Neural progenitor cell (in vitro differentiated cells): ENCODE measurements at places on chromosomes 5 and 9. TPM values are rescaled to one million over a fixed set of nuclear protein-coding genes. Genes with fewer than 3 reads are reported as not detected.

- no peak for DNase-seq
Observed at GRCh38 chr5:106640511-106640910, 1030.2 kb downstream of the EFNA5 start.

GRCh38 chr9:98081477-98082219, 25.1 kb downstream of the NANS start:
- no peak for DNase-seq

DNA sequence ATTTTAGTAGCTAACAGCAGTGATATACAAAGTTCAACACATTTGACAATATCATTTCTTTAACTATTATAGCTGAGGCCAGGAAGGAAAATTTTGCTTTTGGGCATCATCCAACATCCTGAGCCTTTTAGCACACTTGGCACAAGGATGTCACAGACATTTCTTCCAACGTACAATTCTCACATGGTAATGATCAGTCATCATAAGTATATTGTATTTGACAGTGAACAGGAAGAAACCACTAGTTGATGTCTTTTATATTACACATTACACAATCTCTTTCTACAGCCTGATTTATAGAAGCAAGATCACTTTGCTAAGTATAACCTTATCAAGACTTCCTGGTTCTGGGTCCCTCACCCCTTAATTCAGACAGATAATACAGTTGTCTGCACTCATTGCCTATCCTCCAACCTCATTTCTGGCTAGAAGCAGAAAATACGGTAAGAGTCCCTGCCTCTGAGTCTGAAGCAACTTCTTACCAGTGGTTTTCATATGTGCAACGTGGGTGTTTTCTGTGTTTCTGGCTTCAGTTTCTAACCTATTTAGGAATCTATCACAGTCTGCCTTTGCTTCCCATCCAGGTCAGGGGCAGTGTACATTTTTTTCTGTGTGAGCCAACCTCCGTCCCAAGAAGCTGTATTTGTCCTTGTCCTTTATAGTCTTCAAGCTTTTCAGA, 167.8 kb downstream of the PAM start:
- DNase-seq = no peak

Gene ZNF367
- total RNA-seq = 14.6 and 18.0 TPM in 2 replicates

GRCh38 chr5:137619191-137619870, 116.6 kb downstream of the KLHL3 start:
- DNase-seq = no peak

DNA sequence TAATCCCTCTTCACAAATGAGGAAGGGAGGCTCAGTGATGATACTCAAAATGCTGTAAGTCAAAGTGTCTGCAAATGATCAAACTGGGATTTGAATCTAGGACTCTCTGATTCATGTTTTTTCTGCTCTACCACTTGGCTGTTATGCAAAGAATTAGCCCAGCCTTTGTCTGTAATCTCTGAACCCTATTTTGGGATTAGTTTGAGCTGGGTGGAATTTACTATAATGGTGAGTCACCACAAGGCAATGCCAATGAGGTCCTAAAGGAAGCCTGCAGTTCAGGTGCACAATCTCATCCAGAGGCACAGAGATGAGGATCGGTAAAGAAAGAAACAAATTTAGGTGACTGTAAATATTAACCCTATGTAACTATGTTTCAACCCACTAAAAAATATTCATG, 29.2 kb downstream of the RFK start:
- peak; percentile 32 for DNase-seq

Gene LHX6
- total RNA-seq = 0.93 TPM in 1 of 2 replicates, not detected in the other

GRCh38 chr9:8762479-8763085, 963.0 kb upstream of the DMAC1 start:
- peak; percentile 36 for DNase-seq

- no peak for DNase-seq
Observed at GRCh38 chr5:150058480-150059126, 27.8 kb downstream of the CSF1R start.

DNA sequence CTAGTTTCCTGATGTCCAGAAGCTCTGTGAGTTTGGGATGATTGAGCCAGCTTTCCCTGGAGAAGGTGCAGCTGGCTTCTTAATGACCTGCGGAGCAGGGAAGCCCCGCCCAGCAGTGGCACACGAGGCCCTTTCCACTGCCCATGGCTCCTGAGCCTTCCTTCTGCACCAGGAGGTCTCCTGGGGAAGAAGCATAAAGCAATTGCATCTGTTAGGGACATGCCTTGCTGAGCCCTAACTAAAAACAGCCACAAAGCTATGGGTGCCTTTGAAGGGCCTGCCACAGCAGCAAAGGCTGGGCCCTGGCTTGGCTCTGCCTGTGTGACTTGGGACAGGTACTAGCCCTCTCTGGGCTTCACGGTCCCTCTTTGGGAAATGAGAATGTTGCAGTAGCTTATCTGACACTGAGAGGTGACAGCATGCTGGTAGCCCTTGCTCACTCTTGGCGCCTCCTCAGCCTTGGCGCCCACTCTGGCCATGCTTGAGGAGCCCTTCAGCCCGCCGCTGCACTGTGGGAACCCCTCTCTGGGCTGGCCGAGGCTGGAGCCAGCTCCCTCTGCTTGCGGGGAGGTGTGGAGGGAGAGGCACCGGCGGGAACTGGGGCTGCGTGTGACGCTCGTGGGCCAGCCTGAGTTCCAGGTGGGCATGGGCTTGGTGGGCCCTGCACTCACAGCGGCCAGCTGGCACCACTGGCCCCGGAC, 218.4 kb downstream of the FSTL4 start:
- DNase-seq = no peak

DNA sequence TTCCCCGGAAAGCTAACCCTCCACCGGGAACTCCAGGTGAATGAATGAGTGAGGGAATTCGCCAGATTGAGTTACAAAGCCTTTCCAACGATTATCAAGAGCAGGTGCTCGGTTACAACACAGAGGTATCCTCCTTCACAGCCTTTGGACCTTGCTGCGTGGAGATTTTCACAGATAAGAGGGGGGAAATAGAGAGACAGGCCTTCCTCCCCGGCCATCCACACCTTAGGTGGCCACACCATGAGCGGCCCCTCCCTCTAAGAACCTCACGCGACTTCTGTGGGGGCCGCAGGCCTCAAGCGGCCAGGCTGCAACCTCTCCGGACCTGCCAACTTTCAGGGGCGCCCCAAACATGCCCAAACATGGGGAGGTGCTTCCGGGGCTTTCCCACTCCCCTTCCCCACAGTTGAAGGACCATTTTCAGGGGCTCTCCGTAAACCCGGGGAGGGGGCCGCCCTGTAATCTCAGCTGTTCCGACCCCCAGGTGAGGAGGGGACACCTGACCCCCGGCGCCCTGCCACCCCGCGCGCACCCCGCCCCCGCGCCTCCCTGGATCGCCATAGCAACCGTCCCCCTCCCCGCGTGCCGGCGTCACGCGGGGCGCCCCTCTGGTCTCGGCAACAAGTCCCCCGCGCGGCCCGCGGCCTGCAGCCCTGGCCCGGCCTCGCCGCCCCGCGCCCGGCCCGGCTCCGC, 603 bp downstream of the DENND1A start:
- peak; percentile 35 for DNase-seq

DNA sequence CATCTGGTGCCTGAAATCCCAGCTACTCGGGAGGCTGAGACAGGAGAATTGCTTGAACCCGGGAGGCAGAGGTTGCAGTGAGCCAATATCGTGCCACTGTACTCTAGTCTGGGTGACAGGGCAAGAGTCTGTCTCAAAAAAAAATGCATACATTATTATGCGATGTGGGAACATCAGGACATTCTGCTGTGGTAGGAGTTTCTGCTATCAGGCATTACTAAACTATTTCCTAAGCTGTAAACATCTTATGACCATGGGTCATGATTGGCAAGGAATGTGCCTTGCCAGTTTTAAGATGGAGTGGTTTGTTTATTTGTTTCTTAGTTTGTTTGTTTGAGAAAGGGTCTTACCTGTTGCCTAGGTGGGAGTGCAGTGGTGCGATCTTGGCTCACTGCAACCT, 45.1 kb upstream of the FAM120A start:
- no peak for DNase-seq

DNA sequence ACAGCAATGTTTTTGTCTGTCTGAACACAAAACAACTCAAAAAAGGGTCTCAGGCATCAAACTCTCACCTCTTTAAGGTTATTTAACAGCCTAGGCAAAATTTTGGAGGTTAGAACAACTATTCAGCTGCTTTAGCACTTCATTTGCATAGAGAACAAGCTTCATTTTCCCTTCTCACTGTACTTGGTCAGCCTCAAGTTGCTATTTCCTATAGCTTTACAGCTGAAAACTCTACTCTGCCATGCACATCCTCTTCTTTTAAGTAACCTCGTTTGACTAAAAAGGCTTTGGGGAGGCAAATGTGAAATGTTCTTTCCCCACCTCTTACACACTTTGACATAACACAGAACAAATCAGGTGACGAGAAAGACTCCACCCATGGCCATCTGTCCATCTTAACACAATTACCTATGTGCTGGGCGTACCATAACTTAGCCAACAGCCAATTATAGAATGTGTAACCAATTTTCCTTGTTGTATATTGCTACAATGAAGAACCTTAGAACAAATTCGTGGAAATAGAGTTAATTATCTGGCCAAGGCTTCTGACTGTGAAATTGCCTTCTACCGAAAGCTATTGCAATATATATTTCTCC, 195.7 kb downstream of the DCP2 start:
- DNase-seq = no peak

- DNase-seq = peak; percentile 55
Observed at GRCh38 chr5:121949885-121950284, 11.9 kb upstream of the SRFBP1 start.

- DNase-seq = no peak
Observed at GRCh38 chr9:120630333-120630732, 50.4 kb upstream of the CDK5RAP2 start.

Gene HAVCR2
- total RNA-seq = 0.19 and 0.37 TPM in 2 replicates

GRCh38 chr9:21670374-21670773, 132.1 kb upstream of the MTAP start:
- DNase-seq = no peak

Gene ENDOG
- total RNA-seq = 3.2 and 9.1 TPM in 2 replicates

DNA sequence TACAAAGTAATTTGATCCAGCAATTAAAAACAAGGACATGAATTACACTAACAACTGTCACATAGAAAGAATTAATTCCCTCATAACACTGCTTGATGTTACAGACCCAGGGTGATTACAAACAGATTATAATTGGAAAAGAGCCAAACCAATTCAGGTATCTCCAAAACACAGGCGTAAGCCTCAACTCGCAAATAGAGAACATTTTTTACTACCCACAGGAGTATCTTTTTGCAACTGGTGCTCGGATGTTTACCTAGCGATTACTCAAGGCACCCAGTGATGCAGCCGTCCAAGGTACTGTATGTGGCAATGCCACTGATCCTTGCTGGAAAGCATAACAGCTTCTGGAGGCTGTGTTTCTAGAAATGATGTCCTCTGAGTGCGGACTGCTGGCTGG, 386.1 kb upstream of the KIF2A start:
- no peak for DNase-seq

DNA sequence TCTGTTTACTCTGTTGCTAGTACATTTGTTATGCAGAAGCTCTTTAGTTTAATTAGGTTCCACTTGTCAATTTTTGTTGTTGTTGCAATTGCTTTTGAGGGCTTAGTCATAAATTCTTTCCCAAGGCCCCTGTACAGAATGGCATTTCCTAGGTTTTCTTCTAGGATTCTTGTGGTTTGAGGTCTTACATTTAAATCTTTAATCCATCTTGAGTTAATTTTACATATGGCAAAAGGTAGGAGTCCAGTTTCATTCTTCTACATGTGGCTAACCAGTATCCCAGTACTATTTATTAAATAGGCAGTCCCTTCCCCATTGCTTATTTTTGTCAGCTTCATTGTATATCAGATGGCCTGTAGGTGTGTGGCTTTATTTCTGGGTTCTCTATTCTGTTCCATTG, 792.4 kb downstream of the PTPRD start:
- no peak for DNase-seq

- DNase-seq = peak; percentile 65
Observed at GRCh38 chr9:78601957-78602565, 305.1 kb downstream of the PSAT1 start.

GRCh38 chr9:33439731-33440130, 7.7 kb downstream of the AQP3 start:
- DNase-seq = no peak

Gene IFNA2
- not detected in 2 replicates for total RNA-seq

- no peak for DNase-seq
Observed at GRCh38 chr5:3060283-3060682, 308.8 kb upstream of the IRX2 start.

DNA sequence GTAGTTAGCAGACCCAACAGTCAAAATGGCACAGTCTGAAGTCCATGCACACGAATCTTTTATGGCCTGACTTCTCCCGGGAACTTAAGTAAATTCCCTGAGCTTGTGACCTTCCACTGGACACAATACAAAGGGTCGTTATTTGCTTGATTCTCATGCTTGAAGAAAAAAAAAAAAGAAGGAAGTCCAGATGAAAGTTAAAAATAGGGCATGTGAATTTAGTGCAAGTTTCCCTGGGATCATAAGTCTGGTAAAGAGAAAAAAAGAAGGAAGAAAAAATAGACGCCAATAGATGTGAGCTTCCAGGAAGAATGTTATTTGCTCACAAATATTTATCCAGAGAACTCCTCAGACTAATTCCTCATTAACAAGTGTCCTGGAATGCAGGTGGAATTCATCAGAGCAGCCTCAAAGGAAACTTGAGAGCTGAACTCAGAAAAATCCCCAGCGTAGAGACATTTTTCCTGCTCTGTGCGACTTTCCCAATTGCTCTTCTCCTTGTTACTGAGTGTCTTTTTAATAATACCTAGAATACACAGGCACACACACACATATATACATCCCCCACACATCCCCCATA, 616.3 kb downstream of the EBF1 start:
- DNase-seq = peak; percentile 11

DNA sequence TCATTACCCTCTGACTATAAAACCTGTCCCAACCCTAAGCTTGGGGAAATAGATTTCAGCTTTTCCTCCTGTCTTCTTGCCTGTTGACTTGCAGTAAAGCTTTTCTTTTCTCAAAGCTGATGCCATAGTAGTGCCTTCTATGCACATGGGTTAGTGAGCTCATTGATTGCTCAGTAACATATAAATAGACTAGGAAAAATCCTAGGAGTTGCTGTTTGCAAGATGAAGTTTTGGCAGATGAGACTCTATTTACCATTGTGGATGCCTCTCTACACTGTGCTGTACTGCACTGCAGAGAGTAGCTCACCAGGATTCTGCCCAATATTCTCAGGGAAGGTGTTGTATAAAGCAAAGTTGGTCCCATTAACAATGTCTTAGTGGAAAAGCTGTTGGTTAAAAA, 262.7 kb upstream of the CD180 start:
- no peak for DNase-seq

- no peak for DNase-seq
Observed at GRCh38 chr5:39226558-39226957, 7.2 kb upstream of the FYB1 start.

GRCh38 chr9:75996726-75997125, 106.3 kb downstream of the PCSK5 start:
- DNase-seq = no peak
